ENCODE measurements at places on chromosomes 2 and 18.

GRCh38 chr18:10194592-10194991 is 259.8 kb upstream of the APCDD1 start:
- peak; percentile 30 for DNase-seq

- no peak for DNase-seq
These were observed 42.7 kb downstream of the SETBP1 start for GRCh38 chr18:44723411-44723810.

GRCh38 chr2:60882971-60883753 is 1.8 kb downstream of the REL start:
- no peak for DNase-seq

DNA sequence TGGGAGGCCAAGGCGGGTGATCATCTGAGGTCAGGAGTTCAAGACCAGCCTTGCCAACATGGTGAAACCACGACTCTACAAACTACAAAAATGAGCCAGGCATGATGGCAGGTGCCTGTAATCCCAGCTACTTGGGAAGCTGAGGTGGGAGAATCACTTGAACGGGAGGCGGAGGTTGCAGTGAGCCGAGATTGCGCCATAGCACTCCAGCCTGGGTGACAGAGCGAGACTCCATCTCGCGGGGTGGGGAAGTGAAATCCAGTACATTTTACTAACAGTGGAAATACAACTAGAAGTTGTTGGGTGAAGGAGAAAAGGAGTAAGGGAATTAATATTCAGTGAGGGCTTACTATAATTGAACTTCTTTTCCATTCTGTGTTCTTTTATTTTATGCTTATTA is 13.2 kb upstream of the ENOSF1 start:
- no peak for DNase-seq

- DNase-seq = no peak
These were observed 8.3 kb downstream of the TNP1 start for GRCh38 chr2:216851486-216852090.

DNA sequence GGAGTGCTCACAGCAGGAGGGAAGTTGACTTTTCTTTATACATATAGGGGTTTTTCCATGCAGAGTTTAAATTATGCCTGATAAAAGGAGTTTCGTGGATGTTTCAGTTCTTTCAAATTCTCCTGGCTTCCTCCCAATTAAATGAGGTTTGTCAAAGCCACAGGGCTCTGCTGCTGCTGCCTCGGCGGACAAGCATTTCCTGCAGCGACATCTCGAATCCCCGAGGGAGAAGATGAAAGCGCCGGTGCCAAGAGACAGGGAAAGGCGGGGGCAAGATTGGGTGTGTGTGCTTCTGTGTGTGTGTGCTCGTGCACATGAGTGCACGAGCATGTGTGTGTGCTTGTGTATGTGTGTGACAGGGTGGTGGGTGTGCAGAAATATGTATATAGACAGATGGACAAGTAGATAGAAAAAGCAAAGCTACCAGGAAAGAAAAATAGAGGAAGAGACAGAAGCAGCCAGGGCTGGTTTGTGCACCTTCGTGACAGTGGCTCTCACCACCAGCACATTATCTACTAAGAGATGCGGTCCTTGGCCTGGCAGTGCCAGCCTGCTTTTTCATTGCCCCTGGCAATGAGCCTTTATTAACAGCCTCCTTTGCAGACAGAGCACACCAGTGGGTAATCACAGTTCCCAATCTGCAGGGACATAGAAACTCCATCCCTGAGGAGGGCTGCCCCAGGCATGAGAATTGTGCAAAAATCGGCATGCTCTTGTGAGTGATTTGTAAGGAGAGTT is 76.2 kb downstream of the CDK15 start:
- DNase-seq = no peak

- no peak for DNase-seq
These were observed 70.9 kb upstream of the HS6ST1 start for GRCh38 chr2:128389388-128390086.

GRCh38 chr2:72949045-72949444 is 31.7 kb downstream of the EMX1 start:
- no peak for DNase-seq

DNA sequence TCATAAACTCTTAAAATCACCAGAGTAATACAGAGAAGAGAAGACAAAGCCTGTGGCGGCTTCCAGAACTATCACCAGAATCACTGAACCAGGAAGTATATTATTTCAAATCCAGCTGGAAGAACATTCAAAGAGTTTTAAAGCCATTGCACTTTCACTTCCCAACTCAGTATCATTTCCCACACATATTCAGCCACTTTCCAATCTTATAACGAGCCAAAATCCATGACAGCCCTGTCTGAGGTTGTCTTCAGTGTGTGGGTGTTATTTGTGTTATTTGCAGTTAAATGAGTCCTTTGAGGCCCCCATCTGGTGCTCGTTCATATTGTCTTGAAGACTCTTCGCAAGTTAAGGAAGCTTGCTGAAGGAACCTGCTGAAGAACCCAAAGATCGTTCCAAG is 559.9 kb downstream of the TSN start:
- no peak for DNase-seq

GRCh38 chr2:63855418-63856302 is 14.0 kb downstream of the UGP2 start:
- DNase-seq = no peak

DNA sequence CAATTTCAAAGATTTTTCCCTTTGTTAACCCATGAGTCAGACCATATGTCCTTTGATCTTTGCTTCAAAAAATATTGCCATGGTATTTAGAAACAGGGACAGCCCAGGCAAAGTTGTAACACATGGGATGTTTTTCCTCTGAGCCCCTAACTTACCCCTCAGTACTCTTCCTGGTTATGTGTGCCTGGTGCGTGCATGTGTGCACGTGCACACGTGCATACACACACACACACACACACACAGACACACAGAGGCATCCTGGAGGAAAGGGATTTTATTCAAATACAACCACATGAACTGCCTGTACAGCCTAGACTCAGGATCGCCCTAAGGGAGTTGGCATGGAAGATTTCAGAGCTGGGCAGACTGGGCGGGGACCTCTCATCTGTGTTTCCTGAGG is 5.1 kb downstream of the AFF3 start:
- DNase-seq = no peak

DNA sequence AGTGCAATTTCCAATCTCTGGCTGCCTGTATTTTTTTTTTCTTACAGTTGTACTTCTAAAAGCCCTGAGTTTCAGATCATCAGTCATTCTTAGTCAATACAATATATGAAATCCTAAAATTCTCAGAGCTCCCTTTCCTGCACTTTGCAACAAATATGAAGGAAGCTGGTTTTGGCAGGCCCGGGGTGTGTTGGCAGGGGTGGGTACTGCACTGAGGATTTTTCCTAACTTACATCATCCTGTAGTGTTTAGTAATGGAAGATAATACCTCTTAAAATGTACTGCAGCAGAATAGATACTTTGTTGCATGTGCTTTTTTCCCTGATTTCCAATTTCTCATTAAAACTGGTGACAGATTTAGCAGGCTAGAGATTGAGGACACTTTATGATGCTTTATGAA is 374.6 kb downstream of the PTH2R start:
- DNase-seq = no peak

DNA sequence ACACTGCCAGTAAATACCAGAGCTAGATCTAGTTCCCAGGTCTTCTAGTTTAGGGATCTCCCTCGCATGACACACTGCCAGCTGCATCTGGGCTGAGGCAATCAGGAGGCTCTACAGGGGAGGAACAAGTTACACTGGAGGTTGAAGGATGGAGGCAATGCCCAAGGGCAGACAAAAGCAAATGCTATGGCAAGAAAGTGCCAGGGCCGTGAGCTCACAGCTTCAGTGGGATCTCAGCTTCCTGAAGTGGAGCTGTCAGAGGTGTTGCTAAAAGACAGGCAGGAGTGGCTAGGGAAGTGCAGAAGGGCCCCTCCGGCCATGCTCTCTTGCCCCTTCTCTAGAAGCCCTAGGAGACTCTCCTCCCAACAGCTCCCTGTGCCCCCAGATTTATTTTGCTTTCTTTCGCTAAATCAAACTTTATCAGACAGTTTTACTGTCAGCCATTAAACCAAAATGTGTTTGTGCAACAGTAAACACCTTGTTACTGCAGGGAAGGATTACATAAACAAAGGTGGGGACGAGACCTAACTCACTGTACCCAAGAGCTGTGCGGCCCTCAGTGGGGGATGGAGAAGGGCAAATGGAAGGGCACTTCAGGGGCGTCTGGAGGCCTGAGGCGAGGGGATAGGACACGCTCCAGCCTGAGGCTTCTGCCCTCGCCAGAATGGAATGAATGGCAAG is 39.4 kb upstream of the PKDCC start:
- no peak for DNase-seq

DNA sequence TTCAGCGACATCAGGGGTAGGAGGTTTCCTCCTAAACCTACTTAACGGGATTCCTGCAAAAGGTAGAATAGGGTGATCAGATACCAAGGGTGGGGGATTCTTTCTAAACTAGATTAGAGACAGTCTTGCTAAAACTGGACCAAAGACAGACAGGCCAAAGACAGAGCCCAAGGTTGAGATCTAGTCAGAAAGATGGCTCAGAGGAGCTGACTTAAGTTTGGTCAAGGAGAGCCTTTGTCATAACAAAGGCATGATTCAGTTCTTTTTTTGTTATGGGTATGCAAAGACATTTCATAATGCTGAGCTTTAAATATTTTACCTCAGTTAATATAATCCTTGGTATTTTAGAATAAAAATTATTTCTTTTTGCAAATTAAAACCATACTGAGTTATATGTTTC is 17.8 kb upstream of the GPR75 start:
- no peak for DNase-seq

GRCh38 chr2:23200068-23200786 is 184.8 kb upstream of the KLHL29 start:
- no peak for DNase-seq

DNA sequence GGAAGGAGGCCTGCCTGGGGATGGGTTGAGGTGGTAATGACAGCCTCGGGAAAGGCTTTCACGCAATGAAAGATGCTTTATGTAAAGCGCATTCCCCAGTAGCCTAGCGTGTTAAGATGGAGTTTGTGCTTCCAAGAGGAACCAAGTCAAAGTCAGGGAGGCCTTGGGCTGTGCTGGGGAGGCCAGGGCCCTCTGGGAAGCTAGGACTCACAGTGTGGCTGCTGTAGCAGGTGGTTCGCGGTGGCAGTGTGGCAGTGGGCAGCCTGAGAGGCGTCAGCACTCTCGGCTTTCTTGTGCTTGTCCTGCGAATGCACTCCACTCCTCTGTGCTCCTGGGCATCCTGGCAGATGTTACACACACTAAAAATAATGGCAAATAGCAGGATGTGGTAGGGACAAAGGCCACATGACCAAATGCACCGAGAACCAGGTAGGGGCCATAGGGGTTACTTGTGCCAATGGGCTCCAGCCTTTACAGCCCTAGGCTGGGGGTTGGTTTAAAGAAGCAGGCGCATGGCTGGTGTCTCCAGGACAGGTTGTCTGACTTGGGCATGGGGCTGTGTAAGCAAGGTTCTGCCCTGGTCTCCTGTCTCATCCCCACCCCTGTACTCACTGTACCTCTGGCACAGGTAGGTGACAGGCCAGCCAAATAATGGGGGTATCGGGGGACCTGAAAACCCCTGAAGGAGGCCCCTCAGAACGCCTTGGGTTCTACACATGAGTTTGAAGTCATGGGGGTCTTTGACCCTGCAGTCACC is 154.4 kb upstream of the TWIST2 start:
- DNase-seq = no peak

DNA sequence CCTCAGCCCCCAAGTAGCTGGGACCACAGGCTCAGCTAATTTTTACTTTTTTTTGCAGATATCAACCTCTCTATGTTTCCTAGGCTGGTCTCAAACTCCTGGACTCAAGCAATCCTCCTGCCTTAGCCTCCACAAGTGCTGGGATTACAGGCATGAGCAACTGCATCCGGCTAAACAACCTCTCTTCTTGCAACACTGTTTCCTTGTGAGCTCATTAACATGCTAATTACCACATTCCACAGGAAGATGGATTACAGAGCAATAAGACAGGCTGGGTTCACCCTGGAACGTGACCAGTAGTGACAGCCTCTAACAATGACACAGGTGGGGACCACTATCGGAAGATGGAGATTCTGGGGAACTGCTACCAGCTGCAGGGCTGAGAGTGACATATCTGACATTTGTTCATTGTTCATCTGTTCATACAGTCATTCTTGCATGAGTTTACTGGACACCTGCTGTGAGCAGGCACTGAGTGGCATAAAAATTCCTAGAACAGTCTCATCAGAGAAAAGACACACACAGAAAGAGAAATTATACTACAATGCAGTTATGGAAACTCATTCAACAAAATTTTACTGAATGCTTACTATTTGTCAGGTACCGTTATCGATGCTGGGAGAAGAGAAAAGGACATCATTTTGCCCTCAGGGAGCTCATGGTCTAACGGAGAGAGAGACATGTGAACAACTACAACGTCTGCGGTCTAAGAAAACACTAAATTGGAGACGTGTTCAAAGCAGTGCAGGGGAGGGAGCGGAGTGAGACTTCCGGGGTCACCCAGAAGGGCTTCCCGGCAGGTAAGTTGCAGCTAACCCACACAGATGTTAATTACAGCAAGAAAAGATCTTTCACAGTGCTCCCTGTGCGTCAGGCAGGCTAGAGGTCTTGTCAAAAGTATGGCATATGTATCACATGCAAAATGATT is 37.6 kb downstream of the PROC start:
- DNase-seq = no peak

- no peak for DNase-seq
These were observed 4.5 kb upstream of the KIDINS220 start for GRCh38 chr2:8841932-8842331.

GRCh38 chr2:45172760-45173392 is 163.6 kb upstream of the SIX2 start:
- DNase-seq = no peak

- DNase-seq = no peak
These were observed 30.6 kb downstream of the ORC4 start for GRCh38 chr2:147989809-147990403.

GRCh38 chr2:43070030-43070429 is 156.4 kb downstream of the ZFP36L2 start:
- no peak for DNase-seq

GRCh38 chr2:173571887-173572680 is 217.4 kb downstream of the CDCA7 start:
- DNase-seq = no peak

GRCh38 chr2:37198681-37199065 is 2.4 kb downstream of the CEBPZOS start:
- DNase-seq = no peak

GRCh38 chr18:37309059-37309458 is 256.5 kb downstream of the CELF4 start:
- DNase-seq = no peak

GRCh38 chr2:69300650-69301049 is 86.4 kb downstream of the GFPT1 start:
- no peak for DNase-seq

DNA sequence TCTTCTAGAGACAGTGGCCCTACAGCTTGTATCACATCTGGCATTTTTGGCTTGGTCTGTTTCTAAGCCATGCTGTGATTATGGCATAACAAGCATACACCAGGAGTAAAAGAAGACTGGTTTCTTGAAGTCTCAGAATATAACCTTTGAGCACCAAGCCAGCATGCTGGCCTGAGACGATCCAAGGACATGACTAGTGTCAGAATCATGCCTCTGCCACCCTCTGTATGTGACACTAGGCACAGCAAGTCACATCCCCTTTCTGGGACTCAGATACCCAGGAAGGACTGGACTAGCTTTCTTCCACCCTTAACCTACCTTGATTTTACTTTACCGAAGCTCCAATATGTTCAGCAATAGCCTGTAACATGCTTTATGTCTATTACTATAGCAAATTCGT is 345.5 kb downstream of the SETBP1 start:
- DNase-seq = no peak

GRCh38 chr2:217970206-217970605 is 32.6 kb downstream of the TNS1 start:
- DNase-seq = no peak

GRCh38 chr2:128485761-128486639 is 167.3 kb upstream of the HS6ST1 start:
- DNase-seq = no peak

GRCh38 chr2:27021253-27022049 is 11.3 kb upstream of the TMEM214 start:
- no peak for DNase-seq

Measured in WERI-Rb-1 (cell line).